ENCODE measurements at places on chromosomes 7 and 10.

- no peak for DNase-seq
Observed at GRCh38 chr7:151722533-151722932, 154.4 kb downstream of the PRKAG2 start.

GRCh38 chr10:7915923-7916536, 97.7 kb downstream of the TAF3 start:
- no peak for DNase-seq

DNA sequence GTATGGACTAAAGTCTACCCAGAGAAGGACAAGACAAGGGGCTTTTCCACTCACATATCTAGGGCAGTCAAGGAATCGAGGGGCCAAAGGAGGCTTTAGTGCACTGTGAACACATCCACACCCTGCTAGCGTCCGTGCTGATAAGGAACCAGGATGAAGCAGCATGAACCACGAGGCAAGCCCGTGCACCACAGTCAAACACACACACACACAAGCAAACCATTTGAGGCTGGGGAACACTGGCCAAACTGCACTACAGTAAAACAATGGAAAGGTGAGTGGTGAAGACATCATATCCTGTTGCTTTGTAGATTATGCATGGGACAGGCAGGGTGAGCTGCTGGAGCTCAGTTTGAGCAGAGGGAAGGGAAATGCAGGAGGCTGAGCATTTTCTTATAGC, 177.4 kb upstream of the CDCA7L start:
- no peak for DNase-seq

GRCh38 chr7:70915067-70915466, 216.9 kb upstream of the GALNT17 start:
- no peak for DNase-seq

DNA sequence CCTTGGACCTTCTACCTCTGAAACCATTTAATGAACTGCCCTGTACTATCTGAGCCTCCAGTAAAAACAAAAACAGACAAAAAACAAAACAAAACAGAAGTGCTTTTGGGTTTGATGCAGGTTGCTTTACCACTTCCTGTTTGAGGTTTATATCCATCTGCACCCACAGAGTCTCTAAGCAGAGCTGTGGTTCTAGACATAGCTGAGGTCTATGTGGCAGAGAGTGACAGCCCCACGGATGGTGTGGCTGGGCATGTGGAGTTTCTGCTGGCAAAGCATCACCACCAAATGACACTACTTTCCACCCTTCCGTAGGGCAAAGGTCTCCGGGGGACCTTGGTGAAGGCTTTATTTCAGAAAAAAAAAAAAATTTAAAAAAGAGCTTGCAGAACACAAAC, 754.2 kb downstream of the GRID1 start:
- peak; percentile 27 for DNase-seq

GRCh38 chr7:92621026-92621540, 30.9 kb upstream of the FAM133B start:
- peak; percentile 81 for DNase-seq

DNA sequence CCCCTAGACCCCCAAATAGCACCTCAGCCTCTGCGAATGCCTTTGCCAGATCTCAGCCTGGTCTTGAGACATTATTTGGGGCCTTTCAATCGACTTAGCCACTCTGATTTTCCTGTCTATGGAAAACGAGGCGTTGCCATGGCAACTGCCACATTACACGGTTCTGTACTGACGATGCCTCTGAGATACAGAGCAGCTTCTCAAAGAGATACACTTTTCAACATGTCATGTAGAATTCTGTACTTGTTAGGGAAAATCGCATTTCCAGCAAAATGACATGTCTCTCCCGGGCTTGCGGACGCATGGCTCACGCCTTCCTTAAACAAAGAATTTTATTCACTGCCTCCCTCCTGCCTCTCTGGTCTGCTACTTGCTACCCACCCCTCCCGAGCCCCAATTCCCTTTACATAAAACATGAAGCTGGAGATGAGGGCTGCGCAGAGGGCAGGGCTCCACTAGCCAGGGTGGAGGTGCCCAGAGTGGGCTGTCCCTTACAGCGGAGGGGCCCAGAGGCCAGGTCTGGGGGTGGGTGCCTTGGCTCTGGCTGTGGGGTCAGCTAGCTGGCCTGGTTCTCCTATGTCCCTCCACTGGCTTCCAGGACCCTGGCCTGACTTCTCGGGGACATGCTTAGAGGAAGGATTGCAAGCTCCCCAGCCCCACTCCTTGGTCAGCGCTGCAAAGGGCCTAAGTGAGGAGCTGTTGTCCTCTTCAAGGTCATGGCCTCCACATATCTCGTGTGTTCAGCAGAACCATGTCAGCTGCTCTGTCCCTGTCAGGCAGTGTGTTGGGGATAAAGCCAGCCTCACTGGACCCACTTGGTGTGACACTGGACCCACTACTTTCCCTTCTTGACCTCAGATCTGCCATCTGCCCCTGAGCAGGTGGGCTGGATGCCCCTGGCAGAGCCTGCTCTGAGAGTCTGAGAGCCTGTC, 342.5 kb downstream of the RPS24 start:
- DNase-seq, result no peak

All from Peyer's patch (tissue), 4 donors.